ENCODE measurements at places on chromosomes 7 and 10.
A peak's percentile ranks its signal among the peaks of the same experiment; 100 is the strongest.

- DNase-seq, result no peak
Measured at GRCh38 chr10:61987951-61988379, 86.5 kb downstream of the ARID5B start.

GRCh38 chr7:130988443-130988842, 254.4 kb upstream of the KLF14 start:
- DNase-seq, result no peak

DNA sequence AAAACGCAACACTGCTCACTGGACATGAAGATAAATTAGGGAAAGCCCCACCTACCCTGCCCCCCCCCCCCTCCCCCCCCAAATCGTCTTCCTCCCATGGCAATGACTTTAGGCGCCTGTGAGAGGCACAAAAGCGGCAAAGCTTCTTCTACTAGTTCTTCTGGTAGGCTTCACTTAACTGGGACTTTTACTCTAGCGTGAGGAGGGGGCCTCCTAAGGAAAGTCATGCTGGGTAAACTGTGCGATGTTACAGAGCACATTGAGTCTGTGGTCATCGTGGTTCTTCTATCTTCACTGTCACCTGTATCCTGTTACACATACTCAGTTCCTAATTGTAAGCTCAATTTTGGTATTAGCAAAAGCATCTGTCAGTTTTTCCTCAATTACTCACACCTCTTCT, 25.1 kb downstream of the HSPB1 start:
- no peak for DNase-seq

DNA sequence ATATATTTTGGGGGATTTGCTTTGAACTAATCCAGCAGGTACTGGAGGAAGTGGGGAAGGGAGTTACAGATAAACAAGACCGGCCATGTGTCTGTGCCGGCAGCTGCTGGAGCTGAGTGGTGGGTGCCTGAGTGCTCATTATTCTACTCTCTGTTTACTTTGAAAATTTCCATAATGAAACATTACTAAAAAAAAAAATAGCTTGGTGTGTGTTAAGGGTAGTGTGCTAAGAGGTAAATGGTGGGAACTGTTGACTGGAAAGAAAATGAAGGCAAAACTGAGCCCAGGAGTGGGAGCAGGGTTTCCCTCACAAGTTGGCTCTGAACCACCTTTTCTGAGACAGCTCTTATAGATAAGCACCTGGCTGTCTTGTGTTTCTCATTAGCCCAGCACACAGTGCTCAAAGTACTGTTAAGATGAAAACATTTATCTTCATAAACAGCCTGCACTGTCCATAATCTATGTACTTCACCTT, 50.6 kb downstream of the PARD3 start:
- no peak for DNase-seq

DNA sequence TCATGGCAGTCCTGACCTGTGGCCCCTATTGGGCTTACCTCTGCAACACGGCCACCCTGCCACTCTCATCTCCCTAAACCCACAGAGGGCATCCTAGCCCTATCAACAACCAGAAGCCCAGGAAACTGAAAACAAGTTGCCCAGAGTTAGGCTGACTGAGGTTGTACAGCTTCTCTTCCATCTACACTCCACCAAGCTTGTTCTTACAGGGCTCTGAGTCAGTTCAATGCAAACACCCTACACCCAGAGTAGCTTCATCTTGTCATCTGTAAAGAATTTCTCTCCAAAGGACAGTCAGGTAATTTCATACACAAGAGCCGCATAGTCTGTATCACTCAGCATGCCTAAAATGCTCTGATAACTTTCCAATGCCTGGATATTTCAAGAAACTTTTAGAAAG, 175.4 kb downstream of the ARID5B start:
- DNase-seq, result no peak

GRCh38 chr7:99648843-99649242, 31.0 kb downstream of the CYP3A5 start:
- DNase-seq, result no peak

GRCh38 chr7:70082099-70082611, 483.9 kb downstream of the AUTS2 start:
- peak; percentile 91 for DNase-seq

GRCh38 chr7:12524794-12525386, 45.6 kb upstream of the SCIN start:
- peak; percentile 29 for DNase-seq

- no peak for DNase-seq
Measured at GRCh38 chr10:12434277-12434676, 84.9 kb downstream of the CAMK1D start.

DNA sequence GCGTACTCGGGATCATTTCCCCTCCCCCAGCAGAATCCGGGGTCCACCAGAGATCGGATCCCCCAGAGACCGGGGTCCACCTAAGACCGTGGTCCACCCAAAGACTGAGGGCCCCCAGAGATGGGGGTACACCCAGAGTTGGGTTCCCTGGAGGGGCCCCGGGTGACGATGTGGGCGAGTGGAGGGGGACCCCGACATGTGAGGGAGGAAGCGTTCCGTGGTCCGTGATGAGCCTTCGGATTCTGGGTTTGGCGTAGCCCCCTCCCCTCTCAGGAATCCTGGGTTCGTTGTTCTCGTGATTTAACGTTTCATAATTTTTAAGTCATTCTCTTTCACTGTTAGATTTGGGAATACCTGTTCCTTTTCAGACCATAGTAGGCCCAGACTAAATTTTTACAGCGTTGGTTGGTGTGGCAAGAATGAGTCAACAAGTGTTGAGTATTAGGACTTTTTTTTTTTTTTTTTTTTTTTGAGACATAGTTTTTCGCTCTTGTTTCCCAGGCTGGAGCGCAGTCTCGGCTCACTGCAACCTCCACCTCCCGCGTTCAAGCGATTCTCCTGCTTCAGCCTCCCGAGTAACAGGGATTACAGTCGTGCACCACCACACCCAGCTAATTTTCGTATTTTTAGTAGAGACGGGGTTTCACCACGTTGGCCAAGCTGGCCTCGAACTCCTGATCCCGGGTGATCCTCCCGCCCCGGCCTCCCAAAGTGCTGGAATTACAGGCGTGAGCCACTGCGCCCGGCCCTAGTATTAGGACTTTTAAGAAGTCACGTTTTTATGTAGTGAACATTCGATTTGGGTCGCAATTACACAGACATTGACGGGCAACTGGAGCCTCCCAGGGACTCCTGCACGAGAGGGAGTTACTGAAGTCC, 672 bp downstream of the GTPBP4 start:
- DNase-seq, result no peak

All from fibroblast of skin of left quadriceps (primary cell).